ENCODE measurements at places on chromosomes 16 and 17. TPM values are rescaled to one million over a fixed set of nuclear protein-coding genes. Genes with fewer than 3 reads are reported as not detected.

The PYY gene
- not detected for total RNA-seq

The PLA2G10 gene
- total RNA-seq: not detected

DNA sequence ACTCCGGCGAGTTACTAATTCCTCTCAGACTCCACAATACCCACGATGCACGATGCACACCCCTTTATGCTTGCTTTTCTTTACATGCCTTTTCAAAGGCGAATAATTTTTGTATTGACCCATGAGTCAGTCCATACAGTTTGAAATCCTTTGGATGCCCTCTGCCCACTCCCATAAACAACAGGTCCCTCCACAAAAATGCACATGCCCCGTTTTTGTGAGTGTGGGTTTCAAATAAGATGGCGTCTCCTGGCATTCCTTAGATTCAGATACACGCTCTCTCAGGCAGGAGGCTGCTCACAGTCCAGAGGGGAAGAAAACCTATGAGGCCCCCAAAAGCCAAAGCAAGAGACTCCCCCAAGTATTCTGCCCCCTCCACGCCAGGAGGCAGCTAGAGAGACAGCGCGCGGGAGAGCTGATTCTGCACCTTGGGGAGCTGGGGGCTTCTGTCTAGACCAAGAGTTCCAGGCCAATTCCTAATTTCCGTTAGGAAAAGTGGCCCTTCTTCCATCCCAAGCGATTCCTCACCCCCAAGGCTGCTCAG lies 19.6 kb upstream of the HOXB9 start:
- DNase-seq: no peak

DNA sequence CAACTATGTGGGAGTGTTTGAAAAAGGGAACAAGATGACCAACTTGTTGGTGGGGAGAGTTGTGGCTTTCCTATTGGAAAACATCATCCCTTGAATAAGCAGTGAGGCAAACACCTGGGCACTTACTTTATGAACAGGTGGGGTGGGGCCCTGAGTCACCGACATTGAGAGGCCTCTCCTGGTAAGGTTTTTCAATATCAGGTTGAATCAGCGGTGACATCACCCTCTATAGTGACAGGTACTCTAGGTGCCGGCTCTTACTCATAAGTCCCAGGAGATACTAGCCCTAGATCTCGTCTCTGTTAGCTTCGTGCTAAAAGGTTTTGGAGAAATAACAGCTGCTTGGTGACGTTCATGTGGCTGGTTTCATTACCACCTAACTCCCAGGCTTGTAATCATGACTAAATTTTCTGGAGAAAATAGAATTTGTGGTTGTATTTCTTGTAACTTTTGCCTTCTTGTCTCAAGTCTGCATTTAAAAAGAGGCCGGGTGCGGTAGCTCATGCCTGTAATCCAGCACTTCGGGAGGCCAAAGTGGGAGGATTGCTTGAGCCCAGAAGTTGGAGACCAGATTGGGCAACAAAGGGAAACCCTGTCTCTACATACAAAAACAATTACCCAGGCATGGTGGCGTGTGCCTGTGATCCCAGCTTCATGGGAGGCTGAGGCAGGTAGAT lies 19.3 kb downstream of the CDH1 start:
- DNase-seq: peak; percentile 26

DNA sequence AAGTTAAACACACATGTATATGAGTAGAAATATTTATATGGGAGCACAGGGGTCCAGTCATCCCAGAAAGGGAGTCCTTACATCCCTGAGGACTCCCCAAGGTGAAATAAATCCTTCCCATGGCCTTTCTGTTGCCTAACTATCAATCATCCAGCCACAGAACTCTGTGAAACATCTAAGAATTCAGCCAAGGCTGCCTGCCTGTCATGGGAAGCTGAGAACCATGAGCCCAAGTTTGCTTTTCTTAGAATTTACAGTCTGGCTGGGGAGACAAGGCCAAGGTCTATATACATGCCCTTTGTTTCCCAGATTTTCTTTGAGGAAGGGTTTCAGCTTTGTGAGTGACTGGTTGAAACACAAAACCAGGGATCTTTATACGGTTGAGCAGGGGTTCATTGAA lies 15.8 kb downstream of the MYL4 start:
- no peak for DNase-seq

The NOS2 gene
- total RNA-seq: 0.09 TPM

GRCh38 chr16:19363740-19364139 lies 53.9 kb upstream of the TMC5 start:
- DNase-seq: no peak

- no peak for DNase-seq
Observed at GRCh38 chr16:50309156-50309526, 42.8 kb downstream of the ADCY7 start.

- DNase-seq: no peak
Observed at GRCh38 chr17:1755252-1755826, 6.5 kb upstream of the SERPINF1 start.

DNA sequence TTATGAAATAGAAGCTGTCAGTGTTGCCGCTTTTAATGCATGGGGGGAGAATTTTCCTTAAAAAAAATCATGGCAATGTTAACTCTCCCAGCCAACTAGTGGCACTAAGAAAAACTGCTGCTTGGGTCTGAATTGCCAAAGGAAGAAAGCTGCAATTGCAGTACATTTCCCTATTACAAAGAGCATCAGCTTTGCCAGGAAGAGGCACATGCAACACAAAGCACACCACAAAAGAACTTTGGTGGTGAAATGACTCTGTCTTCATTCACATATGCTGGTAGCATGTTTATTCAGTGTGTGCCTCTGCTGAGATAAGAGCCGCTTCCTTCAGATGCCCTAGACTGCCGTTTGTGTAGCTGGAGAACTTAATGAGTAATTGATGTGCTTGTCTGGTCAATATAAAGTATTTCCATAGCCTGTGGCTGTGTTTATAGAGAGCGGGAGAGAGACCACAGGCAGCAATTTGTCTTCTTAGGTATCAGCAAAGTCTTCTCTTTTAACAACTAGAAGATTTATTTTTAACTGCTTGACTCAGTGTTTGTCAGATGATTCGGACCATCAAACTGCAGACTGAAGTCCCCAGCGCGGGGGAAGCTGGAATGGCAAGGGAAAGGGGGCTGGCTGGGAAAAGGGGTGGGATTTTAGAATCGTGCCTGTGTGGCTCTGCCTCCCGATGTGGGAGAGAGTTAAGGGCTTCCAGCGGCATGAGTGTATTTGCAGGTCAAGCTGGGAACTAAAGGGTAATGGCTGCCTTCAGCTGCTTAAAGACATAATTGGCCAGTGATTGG lies 115.1 kb downstream of the MRTFB start:
- no peak for DNase-seq

- peak; percentile 18 for DNase-seq
Observed at GRCh38 chr16:14300705-14301168, 229.6 kb downstream of the MRTFB start.

The HCRT gene
- not detected for total RNA-seq

- no peak for DNase-seq
Observed at GRCh38 chr17:71081666-71082065, 912.3 kb downstream of the KCNJ2 start.

DNA sequence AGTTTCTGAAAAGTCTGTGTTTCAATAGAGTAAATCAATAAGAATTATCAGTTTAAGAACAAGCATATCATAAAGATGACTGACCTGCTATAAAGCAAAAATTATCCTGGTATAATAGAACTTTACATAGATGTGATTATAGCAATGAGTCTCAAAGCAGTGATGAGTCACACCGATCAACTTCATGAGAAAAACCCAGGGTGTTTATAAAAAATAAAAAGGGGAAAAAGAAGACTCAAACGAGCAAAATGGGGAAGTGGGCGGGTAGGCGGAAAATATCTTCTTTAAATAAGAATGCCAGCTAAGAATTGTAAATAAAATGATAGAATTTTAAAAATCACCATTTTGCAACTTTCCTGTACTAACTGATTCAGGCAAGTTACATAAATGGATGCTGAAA lies 46.8 kb downstream of the BRIP1 start:
- DNase-seq: no peak

GRCh38 chr16:50360033-50360778 lies 8.6 kb downstream of the BRD7 start:
- no peak for DNase-seq

The ABCC11 gene
- total RNA-seq: not detected

DNA sequence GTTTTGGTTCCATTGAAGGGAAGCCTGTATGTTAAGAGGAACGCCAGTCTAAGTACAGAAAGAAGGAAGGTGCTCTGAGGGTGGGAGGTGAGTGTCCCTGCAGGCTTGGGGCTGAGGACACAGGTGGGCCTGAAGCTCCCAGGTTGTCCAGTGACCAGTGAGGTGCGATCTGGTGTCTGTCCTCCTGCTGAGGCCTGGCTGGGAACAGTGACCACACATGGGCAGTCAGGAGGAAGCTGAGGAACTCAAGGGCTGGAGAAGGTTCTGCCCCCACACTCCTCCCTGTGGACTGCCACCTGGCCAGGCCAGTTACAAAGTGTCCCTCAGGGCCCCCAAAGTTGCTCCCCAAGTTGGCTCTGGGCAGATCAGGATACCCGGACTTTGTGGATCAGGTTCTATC lies 102.1 kb downstream of the N4BP1 start:
- no peak for DNase-seq

DNA sequence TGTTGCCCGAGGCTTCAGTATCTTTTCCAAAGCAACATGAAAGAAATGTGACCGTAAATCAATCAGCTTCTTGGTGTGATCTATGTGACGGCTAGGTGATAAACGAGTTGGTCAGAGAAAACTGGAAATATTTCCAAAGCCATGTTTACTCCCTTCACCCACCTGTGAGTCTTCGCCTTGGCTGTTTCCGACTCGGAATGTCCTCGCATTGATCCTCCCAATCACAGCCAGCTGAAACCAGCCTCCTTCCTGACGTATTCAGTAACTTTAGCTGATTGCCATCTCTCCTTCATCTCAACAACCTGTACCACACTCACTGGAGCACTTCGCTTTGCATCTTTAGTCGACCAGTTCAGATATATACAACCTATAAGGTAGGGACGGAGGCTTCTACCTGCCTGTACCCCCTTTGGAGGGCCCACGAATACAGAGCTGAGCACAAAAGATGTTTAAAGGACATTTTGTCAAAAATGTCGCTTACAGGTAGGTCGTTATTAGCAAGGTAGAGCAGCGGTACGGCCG lies 705 bp downstream of the KRABD2 start:
- no peak for DNase-seq

GRCh38 chr17:77666881-77667395 lies 291.6 kb upstream of the TNRC6C start:
- DNase-seq: peak; percentile 86

The NOG gene
- 15.4 TPM for total RNA-seq

The ENPP7 gene
- total RNA-seq: not detected

The CCDC200 gene
- total RNA-seq: 1.3 TPM

GRCh38 chr17:80768936-80769335 lies 222.7 kb upstream of the CHMP6 start:
- DNase-seq: no peak

- DNase-seq: no peak
Observed at GRCh38 chr17:28777178-28777577, 33.4 kb downstream of the TRAF4 start.

DNA sequence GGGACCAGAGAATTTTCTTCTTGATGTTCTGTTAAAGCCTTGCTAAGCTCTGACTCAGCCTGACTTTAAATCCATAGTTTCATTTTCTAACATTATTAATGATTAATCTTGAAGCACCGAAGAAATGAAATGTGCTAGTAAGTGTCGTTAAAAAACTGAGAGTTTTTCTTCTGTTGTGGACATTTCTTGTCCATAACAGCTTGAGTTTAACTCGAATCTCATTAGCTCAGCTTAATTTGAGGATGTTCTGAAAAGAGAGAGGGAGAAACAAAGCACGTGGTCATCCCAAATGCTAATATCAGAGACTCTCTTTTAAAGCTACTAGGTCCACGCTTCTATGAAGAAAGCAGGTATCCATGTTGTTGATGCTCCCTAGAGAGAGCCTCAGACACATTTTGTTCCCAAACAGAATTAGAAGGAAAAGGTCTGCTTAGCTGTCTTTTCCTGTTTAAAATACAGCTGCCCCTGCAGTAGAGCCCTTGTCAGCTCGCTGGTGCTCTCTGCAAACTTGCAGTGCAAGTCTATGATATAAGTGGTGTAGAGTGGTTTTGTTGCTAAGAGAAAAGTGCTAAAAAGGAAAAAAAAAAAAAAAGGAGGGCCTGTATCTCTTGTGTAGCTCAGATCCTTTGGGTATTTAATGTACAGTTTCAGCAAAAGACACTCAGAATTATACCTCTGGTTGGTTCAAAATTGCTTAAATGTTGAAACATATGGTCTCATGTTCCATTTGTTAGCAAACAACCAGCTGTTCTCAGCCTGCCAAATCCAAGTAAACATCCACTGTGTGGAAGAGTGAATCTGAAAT lies 191.1 kb upstream of the TBX2 start:
- DNase-seq: no peak

The NLRC5 gene
- 416 TPM for total RNA-seq

GRCh38 chr17:68460715-68461114 lies 3.4 kb upstream of the WIPI1 start:
- peak; percentile 72 for DNase-seq

- DNase-seq: no peak
Observed at GRCh38 chr16:66605979-66606751, 1.7 kb downstream of the CMTM3 start.

The PROCA1 gene
- total RNA-seq: 14.3 TPM

The KCNG4 gene
- not detected for total RNA-seq

The CDC6 gene
- total RNA-seq: 0.72 TPM

GRCh38 chr17:59074494-59074893 lies 32.2 kb downstream of the TRIM37 start:
- DNase-seq: no peak

DNA sequence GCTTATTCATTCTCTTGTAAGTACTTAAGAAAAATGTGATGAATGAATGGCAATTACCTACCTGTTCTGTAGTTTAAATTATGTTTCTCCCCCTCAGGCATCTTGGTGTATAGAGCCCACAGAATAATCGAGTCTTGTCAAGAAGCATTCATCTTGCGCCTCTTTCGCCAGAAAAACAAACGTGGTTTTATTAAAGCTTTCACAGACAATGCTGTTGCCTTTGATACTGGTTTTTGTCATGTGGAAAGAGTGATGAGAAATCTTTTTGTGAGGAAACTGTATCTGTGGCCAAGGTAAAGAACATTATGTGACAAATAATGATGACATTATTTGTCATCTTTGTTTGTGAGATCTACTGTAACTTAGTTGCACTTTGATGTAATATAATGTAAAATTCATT lies 6.5 kb downstream of the ERCC4 start:
- no peak for DNase-seq

- peak; percentile 77 for DNase-seq
Observed at GRCh38 chr17:34998205-34998604, 17.9 kb downstream of the LIG3 start.

DNA sequence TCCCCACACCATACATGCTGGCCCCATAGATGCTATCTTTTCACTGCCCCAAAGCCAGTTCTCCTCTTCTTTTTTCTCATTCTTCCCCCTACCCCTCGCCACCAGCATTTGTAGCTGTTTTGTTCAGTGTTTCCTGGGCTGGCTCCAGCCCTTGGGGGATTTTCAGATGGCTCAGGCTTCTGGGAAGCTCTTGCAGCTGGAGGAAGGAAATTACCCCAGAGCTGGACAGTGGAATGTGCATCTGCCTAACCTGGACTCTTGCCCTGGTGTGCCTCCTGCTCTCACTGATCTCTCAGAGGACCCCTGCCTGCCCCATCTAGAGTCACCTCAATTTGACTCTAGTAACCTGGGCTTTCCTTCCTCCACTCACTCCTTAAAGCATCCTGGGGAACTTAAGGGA lies 82.8 kb downstream of the MYH13 start:
- no peak for DNase-seq

Measured in CD4-positive, alpha-beta memory T cell (primary cell).